ENCODE measurements at places on chromosomes 5 and 9.

DNA sequence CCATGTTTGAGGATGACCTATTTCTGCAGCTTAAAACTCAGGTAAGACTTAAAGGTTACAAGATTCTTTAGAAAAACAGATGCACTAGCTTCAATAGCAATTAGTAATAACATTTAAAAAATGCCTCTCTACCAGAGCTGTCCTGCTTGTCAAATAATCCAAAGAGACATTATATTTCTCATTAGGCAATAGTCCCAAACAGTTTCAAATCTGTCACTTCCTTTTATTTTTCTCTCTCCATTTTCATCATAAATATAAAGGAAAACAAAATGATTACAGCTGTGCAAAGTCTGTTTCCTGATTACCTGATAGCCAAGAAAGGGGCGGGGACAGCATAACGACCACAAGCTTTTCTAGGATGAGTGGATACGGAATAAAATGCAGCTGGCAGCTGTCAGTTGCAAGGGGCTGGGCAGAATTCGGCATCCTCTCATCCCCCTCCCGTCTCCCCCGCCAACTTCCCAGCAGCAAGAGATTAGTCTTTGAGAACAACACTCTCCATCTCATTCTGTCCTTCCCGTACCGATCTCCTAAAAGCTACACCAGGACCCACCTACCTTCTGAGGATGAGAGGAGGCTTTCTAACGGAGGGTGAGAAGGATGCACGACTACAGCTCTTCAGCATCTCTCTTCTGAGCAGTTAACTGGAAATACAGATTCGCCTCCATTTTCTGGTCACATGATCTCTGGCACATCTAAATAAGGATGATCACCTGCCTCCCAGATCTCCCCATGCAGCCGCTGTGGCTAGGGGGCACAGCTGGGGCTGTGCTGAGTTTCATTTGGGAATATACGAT lies 72.5 kb upstream of the PCA3 start:
- no peak for DNase-seq

DNA sequence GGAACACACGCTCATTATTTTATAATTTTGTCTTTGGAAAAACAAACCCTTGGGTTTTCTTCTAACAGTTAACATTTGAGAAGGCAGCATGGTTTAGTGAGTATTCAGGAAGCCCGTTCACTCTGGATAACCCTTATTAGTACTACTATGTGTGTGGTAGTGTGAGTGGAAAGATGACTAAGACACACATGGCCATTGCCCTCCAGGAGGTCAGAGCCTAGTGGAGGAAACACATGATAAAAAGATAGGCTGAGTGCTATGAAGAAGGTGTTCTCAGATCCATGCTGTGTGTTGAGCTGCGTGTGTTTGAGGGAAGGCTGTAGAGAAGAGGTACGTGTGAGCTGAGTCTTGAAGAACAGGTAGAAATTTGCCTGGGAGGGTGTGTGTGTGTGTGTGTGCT lies 8.4 kb downstream of the C5orf47 start:
- DNase-seq = no peak

GRCh38 chr5:158679221-158679641 lies 420.5 kb downstream of the EBF1 start:
- DNase-seq = no peak

- no peak for DNase-seq
Observed at GRCh38 chr9:129938291-129938979, 103.2 kb downstream of the USP20 start.

DNA sequence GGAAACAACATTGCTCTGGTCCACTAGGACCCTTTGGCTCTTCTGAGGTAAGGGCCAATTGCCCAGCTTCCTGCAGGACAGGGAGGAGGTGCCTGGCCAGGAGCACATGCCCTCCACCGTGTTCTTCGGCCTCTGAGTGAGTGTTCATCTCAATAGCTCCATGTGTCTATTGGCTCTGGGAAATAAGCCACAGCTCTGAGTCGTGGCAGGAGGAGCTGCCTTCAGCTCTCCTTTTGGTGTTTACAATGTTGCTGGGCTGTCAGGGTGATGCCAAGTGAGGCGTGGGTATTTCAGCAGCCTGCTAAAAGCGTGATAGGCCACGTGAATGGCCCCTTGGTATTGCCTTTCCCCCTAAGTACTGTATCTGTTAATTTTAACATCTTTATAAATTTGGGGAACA lies 26.6 kb downstream of the GADD45G start:
- DNase-seq = no peak

DNA sequence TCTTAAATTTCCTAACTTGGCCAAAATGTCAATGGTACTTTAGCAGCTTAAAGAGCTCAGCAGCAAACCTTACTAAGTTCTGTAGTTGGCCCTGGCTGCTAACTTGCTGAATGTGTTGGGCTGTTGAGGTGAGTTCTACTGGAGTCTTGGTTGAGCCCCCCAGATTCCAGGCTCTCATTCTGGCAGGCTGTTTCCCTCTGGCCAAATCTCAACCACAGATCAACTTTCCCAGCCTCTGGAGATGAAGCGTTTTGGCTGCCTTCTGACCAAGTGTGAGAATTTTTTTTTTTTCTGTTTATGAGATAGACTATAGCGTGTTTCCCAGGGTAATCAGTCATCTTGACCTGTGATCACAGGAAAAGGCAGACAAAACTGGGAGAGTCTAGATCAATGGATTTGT lies 343.7 kb downstream of the EBF1 start:
- DNase-seq = no peak

DNA sequence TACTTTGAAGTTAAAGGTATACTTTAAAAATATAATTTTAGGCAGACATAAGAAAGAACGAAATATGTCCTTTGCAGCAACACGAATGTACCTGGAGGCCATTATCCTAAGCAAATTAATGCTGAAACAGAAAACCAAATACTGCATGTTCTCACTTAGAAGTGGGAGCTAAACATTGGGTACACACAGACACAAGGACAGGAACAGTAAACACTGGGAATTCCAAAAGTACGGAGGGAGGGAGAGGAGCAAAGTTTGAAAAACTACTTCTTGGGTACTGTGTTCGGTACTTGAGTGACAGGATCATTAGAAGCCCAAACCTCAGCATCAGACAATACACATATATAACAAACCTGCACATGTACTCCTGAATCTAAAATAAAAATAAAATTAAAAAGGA lies 40.9 kb downstream of the TJP2 start:
- DNase-seq = no peak

Data from vagina (tissue), 2 donors.